ENCODE measurements at places on chromosomes 13 and 19. TPM values are rescaled to one million over a fixed set of nuclear protein-coding genes. Genes with fewer than 3 reads are reported as not detected.

The ASF1B gene
- total RNA-seq: 94.8 TPM

The CLEC17A gene
- total RNA-seq: not detected

The ZNF541 gene
- 0.20 TPM for total RNA-seq

The LILRA1 gene
- not detected for total RNA-seq

The MBD3L2 gene
- total RNA-seq: not detected

The KLK14 gene
- 0.20 TPM for total RNA-seq

The TEKTIP1 gene
- 4.3 TPM for total RNA-seq

The CEACAM3 gene
- total RNA-seq: not detected

The MEF2B gene
- total RNA-seq: 1.6 TPM

All from activated CD4-positive, alpha-beta memory T cell treated with anti-CD3 and anti-CD28 coated beads, Interleukin-2, amount 10 ng/mL, durations not matched to agents 7 days and 5 days (primary cell).